ENCODE measurements at places on chromosomes 4 and X.

- DNase-seq, result no peak
These were observed 45.3 kb downstream of the MMRN1 start for GRCh38 chr4:89939994-89940393.

GRCh38 chr4:10694151-10694827, 9.7 kb upstream of the CLNK start:
- DNase-seq, result no peak

DNA sequence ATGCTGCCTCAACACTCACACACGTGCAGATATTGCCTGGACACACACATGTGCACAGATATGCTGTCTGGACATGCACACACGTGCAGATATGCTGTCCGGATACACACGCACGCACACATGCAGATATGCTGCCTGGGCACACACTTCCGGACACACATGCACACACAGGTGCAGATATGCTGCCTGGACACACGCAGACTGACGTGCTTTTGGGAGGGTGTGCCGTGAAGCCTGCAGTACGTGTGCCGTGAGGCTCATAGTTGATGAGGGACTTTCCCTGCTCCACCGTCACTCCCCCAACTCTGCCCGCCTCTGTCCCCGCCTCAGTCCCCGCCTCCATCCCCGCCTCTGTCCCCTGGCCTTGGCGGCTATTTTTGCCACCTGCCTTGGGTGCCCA, 14.7 kb downstream of the FGFRL1 start:
- peak; percentile 45 for DNase-seq

DNA sequence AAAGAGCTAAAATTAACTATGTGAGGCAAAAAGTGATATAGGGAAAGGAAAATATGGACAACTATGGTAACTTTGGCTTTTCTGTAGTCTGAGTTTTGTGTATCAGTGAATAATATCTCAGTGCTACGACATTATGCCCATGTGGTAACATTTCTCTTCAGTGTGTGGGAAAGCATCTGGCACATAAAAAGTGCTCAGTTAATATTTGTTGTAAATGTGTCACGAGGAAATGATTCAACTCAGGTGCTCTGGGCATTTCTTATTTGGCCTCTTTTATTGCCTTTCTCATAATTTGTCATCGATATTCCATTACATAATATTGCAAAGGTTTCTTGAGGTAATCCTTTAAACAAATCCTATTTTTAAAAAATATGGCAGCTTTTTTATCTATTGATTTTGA, 17.6 kb downstream of the OFD1 start:
- no peak for DNase-seq

DNA sequence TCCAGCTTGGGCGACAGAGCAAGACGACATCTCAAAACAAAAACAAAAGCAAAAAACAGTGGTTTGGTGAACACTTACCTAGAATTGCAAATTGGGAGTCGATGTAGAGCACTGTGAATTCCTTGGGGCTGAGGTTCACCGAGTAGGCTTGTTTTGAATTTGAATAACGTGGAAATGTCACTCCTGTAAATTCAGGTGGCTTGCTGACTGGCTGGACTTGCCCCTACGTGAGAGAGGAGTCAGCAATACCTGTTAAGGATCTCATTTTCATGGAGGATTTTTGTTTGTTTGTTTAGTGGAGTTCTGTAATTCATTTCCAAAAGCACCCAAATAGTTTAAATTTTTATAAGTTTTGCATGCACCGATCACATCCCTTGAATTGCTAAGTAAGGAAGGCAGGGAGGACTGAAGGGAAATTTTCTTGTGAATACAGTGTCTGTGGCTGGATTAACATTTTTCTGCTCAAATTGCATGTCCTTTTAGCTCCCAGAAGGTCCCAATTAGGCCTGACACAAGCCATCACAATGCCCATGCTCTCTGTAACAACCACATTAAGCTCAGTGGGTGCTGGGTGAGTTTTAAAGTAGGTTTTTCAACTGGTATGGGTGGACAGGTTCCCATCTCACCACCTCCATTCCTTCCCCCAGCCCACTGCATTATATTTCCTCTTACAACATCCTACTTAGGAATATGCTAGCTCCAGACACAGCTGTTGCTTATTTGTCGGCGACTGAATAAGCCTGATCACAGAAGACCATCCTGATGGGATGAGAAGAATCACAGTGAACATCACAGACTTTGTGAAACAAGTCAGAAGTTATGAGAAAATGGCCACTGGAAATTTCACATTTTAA, 58.5 kb upstream of the TTC29 start:
- DNase-seq, result no peak

- no peak for DNase-seq
These were observed 18.5 kb downstream of the CC2D2A start for GRCh38 chr4:15488136-15488535.

DNA sequence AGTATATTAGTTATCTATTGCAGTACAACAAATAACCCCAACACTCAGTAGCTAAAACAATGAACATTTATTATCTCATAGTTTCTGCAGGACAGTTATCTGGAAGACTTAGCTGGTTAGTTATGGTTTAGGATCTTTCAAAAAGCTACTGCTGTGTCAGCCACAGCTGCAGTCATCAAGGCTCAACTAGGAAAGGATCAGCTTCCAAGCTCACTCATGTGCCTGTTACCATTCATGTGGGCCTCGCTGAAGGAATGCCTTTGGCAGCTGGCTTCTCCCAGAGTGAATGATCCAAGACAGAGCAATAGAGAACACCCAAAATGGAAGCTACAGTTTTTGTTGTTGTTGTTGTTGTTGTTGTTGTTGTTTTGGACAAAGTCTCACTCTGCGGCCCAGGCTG, 13.5 kb upstream of the PRSS48 start:
- no peak for DNase-seq

DNA sequence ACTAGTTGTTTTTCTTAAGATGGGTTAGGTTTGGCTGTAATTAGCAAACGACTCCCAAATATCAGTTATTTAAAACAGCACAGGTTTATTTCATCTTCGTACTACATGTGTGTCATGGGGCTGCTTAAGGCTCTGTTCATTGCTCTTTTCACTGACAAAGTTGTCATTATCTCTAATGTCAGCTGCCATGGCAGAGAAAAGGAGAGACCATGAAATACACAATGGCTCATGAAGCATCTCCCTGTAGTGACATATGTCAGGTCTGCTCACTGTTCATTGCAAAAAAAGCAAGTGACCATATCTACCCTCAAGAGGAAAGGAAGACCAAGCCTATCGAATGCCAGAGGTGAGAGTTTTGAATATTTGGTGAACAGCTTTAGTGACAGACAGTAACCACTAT, 52.2 kb upstream of the PCDH7 start:
- DNase-seq, result no peak

GRCh38 chr4:54318904-54319303, 89.8 kb downstream of the PDGFRA start:
- peak; percentile 17 for DNase-seq

DNA sequence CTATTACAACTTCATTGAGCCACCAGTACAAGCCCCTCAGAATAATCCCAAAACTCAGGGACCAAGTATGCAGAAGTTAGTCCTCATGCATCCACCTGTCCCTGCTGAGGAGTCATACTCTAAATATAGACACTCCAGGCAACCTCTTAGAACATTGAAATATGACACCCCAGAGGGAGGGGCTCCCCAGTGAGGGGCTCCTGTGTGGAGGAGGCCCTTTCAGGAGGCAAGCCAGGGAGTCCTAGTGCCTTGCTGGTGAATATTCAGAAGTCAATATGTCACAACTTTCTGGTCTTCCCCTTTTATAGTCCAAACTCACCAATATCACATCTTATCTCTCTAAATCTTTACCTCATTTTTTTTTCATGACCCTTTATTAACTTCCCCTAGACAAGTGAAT, 1.6 kb upstream of the ARMCX6 start:
- no peak for DNase-seq

- no peak for DNase-seq
These were observed 18.2 kb downstream of the CCNG2 start for GRCh38 chr4:77175201-77175611.

DNA sequence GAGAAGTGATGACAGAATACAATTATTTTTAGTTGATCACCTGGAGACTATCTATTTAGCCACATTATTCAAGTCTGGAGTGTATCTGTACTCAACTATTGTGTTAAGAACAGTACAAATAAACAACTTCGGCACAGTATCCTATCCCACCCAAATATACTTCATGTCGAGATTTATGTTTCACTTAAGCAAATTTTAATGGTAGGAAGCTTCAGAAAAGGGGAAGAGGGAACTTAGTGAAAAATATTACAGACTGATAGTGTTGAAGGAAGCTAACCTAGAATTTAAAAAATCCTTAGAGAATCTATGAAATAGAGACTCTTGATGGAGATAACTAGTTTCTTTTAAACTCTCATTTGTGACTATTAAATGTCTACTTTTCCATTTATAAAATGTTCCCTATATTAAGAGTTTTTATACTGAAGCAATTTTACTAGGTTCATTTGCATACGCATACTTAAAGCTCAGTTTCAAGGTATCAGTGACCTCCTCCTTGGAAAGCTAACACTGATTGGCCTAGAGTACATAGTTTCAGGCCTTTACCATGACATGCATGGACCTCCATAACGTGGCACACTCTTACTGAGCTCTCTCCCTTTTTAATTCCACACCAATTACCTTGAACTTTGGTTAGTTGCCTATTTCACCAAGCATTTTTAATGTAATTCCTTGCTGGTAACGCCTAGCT, 197.7 kb downstream of the CAMK2D start:
- no peak for DNase-seq

DNA sequence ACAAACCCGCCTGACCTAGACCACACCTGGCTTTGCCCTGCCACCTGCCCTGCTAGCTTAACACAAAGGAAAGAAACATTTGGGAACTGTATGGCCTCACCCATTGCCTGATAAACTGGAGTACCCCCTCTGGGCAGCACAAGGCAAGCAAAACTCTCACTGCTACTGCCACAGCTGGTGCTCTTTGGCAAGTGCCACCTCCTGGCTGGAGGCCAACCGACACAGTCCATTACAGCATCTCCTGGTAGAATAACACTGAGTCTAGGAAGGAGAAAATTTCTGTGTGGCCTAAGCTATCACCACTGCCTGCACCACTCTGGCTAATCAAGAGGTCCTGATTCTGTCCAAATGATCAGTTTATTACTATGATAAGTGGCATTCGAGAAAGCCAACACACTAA, 18.9 kb upstream of the SPANXN3 start:
- no peak for DNase-seq

DNA sequence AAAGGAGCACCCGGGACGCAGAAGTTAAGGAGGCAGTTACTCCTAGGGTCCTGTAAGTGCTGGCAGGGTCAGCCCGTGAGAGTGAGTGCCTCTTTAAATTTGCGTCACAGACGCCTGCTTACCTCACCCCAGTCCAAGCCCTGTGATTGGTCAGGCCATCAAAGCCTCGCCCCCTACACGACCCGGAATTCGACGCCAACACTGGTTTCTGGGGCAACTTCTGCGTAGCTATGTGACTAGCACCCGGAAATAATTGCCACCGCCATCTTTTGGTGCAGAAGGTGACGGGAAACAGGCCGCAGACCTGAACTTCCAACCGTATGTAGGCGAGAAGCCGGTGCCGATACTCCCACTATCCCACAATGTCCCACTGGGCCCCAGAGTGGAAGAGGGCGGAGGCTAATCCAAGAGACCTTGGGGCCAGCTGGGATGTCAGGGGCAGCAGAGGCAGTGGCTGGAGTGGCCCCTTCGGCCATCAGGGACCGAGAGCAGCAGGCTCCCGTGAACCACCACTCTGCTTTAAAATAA, at the start of gene DDX53:
Gene DDX53 (plus strand): TSS at position 265 of the 528 bp plus-strand sequence. CDS start 98 bp downstream, at position 363.
- DNase-seq, result no peak

Data from CD4-positive, alpha-beta T cell treated with Interleukin-10 for 1 hour (primary cell).